ENCODE measurements at places on chromosomes 5 and 9.

DNA sequence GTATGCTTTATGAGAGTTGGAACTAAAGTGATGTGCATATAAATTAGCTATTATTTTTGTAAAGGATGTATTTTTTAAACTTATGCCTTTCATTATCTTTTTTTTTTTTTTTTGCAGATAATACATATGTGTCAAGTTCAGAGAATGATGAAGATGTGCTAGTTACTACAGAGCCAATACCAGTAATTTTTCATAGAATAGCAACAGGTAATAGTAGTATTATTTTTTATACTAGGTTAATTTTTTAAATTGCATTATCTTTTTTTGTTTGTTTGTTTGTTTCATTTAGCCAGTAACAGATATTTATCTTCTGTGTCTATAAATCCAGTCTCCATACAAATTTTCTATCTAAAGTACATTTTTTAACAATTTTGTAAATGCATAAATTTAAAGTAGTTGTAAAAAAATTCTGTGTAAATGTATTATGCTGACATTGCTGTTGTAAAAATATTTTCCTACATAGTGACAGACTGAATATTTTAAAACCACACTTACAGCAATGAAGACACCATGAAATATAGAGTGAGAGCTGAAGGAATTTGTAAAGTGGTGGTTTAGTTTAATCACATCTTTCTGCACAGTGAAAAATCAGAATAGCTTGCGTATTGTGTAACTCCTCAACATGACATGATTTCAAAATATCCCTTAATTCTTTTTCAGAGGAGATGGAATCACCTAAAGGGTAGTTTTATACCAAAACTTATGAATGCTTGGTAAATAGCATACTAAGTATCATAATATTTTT lies 93.3 kb downstream of the PARP8 start:
- no peak overlapping the region for H3K4me3 ChIP-seq
- H3K36me3 ChIP-seq, result no peaks in the 10 kb centered on the region
- no peak for DNase-seq
- H3K4me1 ChIP-seq, result no peaks in the 10 kb centered on the region

GRCh38 chr5:68287631-68287975 lies 72.0 kb downstream of the PIK3R1 start:
- H3K4me3 ChIP-seq, result peak overlapping the region; percentile 42
- peaks cover 29% of the 10 kb centered on the region for H3K4me1 ChIP-seq
- DNase-seq, result no peak
- H3K36me3 ChIP-seq, result no peaks in the 10 kb centered on the region
- H3K27ac ChIP-seq, result peak overlapping the region; percentile 39
- H3K27me3 ChIP-seq, result no peaks in the 10 kb centered on the region

GRCh38 chr5:172453206-172453985 lies 929 bp downstream of the SH3PXD2B start:
- peak overlapping the region; percentile 85 for H3K4me3 ChIP-seq
- peak overlapping the region; percentile 27 for H3K27ac ChIP-seq
- H3K27me3 ChIP-seq, result no peaks in the 10 kb centered on the region
- H3K4me1 ChIP-seq, result 0 out of 2 replicates have a peak, but pooled peaks cover 4% of the 10 kb centered on the region
- DNase-seq, result peak; percentile 68

DNA sequence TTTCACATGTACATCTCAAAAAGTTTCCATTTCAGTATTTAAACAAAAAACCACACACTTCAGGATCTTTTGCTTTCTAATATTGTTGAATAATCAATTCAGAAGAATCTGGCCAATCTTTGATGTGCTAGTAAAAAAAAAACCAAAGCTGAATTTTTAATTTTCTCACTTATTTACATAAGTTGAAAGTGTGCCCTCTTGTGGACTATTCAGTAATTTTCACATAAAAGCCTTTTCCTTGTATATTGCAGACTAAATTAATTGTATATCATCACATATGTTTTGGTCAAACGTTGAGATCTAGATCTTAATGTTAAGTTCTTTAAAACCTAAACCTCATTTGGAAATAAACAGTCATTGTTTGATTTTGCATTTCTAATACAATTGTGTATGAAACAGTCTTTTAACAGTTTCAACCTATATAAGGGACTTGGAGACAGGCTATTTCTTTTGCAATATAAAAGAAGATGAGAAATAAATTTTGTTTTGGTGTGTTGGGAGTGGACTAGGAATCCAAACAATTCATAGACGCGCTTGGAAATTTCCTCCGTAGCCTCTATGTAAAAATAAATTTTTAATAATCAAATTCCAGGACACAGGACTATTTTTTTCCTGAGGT lies 68.1 kb downstream of the NIPBL start:
- H3K4me3 ChIP-seq, result no peak overlapping the region
- DNase-seq, result peak; percentile 30
- H3K27ac ChIP-seq, result no peak overlapping the region
- H3K36me3 ChIP-seq, result no peaks in the 10 kb centered on the region
- H3K27me3 ChIP-seq, result no peaks in the 10 kb centered on the region

GRCh38 chr5:36641431-36641830 lies 35.0 kb downstream of the SLC1A3 start:
- no peaks in the 10 kb centered on the region for H3K27me3 ChIP-seq
- no peaks in the 10 kb centered on the region for H3K36me3 ChIP-seq
- H3K27ac ChIP-seq, result peak overlapping the region; percentile 83
- H3K4me3 ChIP-seq, result no peak overlapping the region
- no peak for DNase-seq
- peaks cover 95% of the 10 kb centered on the region for H3K4me1 ChIP-seq

Measured in Caco-2 (cell line).